ENCODE measurements at places on chromosomes 4 and X. TPM values are rescaled to one million over a fixed set of nuclear protein-coding genes. Genes with fewer than 3 reads are reported as not detected.

Gene CYTL1
- total RNA-seq: 22.1 TPM

Gene CHM
- 13.2 TPM for total RNA-seq

Gene CNGA2
- not detected for total RNA-seq

Gene ANK2
- 7.4 TPM for total RNA-seq

Measured in Daoy (cell line).